NCI-H1417 treated with DMSO at 0.1 percent for 48 hours (cell line): ENCODE measurements at places on chromosomes 2 and 18.

- DNase-seq = no peak
These were observed 172.3 kb downstream of the ASXL3 start for GRCh38 chr18:33750366-33750765.

GRCh38 chr2:203973676-203974075 lies 37.1 kb downstream of the ICOS start:
- no peak for DNase-seq

- DNase-seq = no peak
These were observed 226.9 kb upstream of the THSD7B start for GRCh38 chr2:136538489-136538888.

GRCh38 chr18:9066817-9067306 lies 35.6 kb upstream of the NDUFV2 start:
- DNase-seq = no peak

DNA sequence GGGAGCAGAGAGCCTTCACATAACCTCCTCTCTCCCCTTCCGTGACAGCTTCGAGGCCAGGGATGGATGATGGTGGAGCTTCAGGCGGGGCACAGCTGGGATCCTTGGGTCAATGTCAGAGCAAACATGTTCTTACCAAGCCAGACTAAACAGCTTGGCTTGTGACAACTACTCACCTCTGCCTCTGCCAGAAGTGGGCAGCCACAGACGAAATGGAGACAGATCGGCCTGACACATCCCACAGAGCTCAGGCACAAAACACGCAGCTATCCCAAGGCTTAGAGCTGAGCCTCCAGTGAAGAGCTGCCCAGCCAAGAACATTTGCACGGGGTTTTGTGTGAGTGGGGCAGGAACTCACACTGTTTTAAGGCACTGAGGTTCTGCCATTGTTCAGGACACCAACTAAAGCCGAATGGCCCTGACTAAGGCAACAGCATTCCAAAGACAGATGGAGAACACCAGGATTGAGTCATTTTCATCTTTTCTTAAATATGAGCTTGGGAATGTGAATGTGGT lies 12.8 kb downstream of the PXDN start:
- DNase-seq = no peak

DNA sequence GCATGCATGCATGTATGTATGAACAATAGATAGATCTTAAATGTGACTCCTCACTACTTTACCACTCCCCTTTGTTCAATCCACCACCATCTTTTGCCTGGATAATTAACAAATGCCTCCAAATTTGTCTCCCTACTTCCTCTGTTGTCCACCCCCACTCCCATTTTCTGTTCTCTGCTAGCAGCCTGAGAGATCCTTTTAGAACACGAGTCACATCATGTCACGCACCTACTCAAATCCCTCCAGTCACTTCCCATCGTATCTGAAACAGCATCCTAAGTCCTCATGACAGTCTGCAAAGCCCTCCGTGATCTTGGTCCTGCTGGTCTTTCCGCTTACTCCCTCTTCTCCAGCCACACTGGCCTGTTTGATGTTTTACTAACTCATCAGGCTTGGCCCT lies 527.3 kb downstream of the EPHA4 start:
- no peak for DNase-seq

- no peak for DNase-seq
These were observed 35.6 kb downstream of the EPAS1 start for GRCh38 chr2:46332686-46333281.

- DNase-seq = no peak
These were observed 1.8 kb downstream of the DSC3 start for GRCh38 chr18:31040686-31041270.

DNA sequence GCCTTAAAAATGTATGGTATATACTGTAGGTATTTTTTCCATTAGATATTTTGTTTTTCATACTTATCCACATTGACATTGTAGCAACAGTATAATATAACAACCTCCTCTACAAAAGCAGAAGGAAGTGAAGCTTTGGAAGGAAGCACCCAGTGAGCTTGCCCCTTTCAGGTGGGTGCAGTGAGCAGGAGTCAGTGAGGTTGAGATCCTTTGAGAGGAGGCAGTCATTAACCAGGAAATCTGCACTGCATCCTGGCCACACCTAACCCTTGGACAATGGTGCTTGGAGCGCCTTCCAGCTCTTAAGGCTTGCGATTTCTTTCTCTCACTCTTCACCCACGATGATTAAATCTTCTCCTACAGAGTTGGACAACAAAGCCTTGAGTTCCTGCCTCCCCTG lies 13.9 kb downstream of the IL37 start:
- DNase-seq = no peak

- DNase-seq = no peak
These were observed 377.9 kb downstream of the DLGAP1 start for GRCh38 chr18:4077204-4077603.

DNA sequence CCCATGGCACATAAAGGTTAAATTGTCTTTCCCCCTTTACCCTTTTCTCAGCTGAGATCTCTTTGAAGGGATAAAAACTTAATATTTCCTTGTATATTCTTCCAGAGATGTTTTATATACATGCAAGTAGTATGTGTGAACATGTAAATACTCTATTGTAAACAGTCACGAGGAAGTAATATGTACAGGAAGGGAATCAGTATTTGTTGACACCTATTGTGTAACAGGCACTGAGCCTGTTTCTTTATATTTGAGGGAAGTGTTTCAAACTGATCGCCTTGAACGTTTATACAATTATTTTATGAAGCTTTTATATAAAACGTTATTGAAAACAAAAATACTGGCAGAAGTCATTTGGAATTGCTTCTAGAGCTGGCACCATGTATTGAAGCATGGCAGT lies 13.2 kb downstream of the RALBP1 start:
- no peak for DNase-seq

DNA sequence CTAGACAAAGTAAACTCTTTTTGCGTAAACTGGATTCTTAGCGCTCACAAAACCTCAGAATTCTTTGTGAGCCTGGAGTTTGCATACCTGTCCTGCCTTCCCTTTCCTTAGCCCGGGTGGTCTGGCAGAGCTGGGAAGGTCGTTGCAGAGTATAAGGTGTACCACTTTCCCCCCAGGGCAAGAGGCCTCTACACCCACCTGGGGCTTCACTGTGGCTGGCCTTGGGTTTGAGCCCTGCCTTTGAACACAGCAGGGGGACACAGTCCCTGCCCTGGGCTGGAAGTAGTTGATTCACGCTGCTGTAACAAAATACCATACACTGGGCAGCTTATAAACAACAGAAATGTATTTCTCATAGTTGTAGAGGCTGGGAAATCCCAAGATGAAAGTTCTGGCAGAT lies 133.9 kb downstream of the B3GNT2 start:
- DNase-seq = no peak

DNA sequence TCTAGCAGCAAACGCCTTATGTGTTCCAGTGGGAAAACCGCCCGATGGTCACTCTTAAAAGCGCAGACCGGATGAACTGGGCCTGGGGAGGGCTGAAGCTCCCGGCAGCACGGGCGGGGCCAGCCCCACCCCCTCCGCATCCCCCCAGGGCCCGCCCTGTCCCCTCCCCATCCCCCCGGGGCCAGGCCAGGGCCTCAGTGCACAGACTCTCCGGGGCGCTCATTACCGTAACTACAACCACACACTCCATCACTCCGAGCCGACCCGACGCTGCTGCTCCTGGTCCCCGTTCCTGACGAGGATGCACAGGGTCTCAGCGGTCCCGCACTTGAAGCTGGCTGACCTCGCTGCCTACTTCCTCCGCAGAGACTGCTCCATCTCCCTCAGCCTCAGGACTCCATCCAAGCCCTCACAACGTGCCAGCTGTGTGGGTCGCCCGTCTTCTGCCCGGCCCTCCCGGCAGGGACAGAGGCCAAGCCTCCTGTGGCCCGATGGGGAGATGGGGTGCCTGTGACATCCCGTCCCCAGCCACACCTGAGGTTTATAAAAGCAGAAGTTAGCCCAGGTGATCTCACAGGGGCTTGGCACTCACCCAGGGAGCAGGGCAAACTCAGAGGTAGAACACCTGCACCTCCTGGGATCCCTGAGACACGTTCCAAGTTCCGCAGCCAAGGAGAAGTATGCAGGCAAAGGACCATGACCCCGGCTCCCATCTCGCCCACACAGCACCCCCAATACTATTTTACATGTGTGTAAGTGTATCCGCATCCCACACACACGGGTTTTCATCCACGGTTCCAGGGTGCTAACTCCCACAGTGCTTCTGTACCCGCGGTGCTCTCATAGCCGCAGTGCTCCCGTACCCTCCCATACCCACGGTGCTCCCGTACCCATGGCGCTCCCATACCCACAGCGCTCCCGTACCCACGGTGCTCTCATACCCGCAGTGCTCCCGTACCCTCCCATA lies 36.0 kb downstream of the SLC66A2 start:
- DNase-seq = no peak

DNA sequence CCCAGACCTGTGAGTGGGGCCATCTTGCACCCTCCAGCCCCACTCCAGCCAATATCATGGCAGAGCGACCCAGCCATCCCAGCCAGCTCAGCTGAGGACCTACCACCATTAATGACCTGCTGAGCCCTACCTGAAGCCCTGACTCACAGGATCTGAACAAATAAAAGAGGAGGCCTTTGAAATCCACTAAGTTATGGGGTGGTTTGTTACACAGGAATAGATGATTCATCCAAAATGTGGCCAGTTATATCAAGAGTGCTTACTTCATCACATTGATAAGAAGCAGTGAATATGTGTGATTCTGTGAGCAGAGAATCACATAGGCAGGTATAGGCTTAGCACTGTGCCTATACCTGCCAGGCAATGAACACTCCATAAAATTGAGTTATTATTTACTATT lies 34.7 kb upstream of the FAM124B start:
- DNase-seq = no peak
